ENCODE measurements at places on chromosomes 2 and 18. TPM values are rescaled to one million over a fixed set of nuclear protein-coding genes. Genes with fewer than 3 reads are reported as not detected.

Gene CCBE1
- 6.1 TPM for total RNA-seq

DNA sequence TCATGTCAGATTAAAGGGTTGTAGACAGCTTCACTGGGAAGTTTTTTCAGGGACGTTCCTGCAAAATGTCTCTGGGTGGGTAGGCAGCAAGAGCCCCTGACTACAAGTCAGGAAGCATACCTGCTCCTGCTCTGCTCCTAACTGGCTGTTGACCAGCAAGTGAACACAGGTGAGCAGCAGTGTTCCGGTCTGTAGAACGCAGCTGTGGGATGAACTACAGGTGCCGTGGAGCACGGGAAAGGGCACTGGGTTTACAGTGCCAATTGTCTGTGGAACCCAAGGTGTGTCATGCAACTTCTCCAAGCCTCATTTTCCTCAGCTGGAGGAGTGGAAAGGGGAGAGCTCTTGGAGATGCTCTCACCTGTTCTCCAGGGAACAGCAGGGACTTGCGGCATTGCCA is 6.6 kb downstream of the ASB18 start:
- DNase-seq: no peak

- no peak for DNase-seq
Observed at GRCh38 chr2:1887106-1887505, 142.8 kb upstream of the PXDN start.

- no peak for DNase-seq
Observed at GRCh38 chr2:10864861-10865636, 46.7 kb upstream of the KCNF1 start.

GRCh38 chr18:34965108-34965507 is 76.1 kb upstream of the MAPRE2 start:
- no peak for DNase-seq

GRCh38 chr2:140200764-140201163 is 1420.6 kb upstream of the NXPH2 start:
- no peak for DNase-seq

Gene RALBP1
- total RNA-seq: 67.3 TPM

Gene GPR45
- total RNA-seq: not detected

GRCh38 chr2:110727923-110728322 is 4.5 kb upstream of the ACOXL start:
- DNase-seq: no peak

DNA sequence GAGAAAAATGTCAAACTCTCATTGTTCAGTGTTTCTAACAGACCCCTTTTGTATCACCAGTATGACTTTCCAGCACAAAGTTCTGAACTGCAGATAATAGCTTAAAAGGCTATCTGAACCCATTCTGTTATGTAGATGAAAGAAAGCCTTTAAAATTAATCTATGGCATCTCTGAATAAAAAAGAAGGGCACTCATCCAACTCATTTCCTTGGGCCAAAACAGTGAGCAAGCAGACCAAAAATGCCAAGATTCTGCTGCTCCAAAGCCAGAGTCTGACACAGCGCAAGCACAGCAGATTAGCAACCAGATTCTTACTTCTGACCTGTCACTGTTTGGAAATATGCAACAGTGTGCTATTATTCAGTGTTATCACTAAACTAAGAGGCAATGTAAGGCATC is 22.6 kb upstream of the ITGA6 start:
- no peak for DNase-seq

DNA sequence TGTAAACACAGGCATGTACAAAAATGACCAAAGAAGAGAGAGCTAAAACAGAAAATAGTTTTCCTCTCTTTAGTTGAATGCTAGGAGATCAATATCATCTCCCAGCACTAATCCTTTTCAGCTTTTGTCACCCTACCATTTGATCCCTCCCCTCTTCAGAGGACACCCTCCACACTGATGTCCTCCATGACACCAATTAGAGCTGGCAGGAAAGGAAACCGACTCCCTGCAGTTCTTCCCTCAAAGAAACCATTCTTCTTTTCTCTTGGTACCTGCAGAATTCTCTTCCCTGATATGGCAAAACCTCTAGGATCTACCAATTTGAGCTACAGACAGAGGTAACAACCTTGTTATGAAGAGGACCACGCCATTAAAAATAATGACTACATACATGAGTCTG is 5.3 kb downstream of the EPB41L3 start:
- no peak for DNase-seq

Measured in transverse colon (tissue), 4 donors.